Liver (tissue), 10 donors: ENCODE measurements at places on chromosomes 1 and 21.
A peak's percentile ranks its signal among the peaks of the same experiment; 100 is the strongest.

- DNase-seq = no peak
Measured at GRCh38 chr1:225517221-225517620, 89.4 kb upstream of the LBR start.

DNA sequence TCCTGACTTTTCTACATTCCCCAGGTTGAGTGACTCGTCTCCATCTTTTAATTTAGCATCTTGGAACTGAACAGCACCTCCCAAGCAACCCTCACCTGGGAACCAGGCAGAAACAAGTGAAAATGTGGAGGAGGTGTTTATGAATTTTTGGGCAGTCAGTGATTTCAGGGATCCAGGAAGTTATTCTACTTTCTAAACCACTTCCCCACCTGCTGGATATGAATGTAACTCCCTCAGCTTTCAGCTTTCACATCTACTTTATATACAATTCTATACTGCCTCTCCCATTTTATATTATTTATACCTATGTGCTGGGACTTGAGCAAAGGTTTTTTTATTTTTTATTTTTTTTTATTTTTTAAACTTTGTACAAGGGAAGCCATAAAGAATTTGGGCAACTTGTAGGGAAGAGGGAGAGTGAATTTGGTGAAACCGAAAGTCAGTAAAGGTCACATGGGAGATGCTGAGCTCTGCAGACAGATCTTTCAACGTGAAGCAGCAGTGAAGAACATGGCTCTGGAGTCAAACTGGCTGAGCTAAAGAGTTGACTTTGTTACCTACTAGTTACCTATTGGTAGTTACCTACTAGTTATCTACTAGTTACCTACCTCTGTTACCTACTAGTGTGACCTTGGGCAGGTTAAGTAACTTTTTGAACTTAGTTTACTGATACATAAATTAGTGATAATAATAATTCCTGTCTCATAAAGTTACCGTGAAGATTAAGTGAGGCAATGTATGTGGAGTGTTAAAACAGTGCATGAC is 45.5 kb downstream of the DDR2 start:
- no peak for DNase-seq

GRCh38 chr21:45363921-45364467 is 41.0 kb upstream of the COL18A1 start:
- no peak for DNase-seq

DNA sequence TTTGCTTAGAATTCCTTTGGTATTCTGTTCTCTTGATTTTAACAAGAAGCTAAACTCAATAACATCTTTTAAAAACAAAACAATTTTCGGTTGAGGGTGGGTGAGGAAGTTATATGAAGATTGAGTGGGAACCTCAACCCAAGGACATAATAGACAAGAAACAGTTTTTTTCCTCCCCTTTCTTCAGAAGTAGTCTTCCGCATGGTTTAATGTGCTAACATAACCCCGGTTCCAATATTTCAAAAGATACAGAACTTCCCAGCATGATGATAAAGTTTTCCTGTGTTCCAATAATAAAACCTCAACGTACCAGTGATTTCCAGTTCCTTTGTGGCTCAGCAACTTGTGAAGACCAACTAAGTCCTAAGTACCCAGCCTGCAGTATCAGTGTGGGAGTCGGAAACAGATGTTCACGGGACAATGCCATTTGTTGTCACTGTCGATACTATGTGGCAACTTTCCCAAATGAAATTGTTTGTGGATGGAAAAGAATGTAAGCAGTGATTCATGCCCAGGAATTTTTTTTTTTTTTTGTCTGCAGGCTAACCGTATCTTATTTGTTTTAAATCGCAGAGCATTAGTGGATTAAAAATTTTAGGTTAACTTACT is 48.5 kb downstream of the NR5A2 start:
- DNase-seq = no peak

DNA sequence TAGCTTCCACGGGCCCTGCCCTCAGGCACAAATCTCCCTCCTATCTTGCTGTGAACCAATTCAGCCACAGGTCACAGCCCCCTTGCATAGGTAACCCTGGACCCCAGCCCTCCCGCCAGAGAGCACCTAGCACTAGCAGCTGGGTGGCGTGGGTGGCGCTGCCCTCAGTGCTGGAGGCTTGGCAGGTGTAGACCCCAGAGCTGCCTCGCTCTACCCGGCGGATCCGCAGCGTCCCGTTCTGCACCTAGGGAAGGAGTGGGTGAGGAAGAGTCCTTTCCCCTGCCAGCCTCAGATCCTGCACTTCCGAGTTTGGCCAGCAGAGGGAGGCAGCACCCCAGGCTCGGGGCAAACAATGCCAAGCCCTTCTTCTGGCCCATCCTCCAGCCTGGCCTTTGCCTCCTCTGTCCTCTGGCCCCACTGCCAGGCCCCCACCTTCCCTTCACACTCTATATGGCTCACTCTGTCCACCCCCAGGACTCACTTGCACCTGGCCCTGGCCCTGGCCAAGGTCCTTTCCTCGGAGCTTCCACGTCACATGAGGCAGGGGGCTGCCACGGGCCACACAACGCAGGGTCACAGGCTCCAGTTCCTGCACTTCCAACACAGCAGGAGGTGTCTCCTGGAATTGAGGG is 9.0 kb downstream of the IGSF9 start:
- DNase-seq = peak; percentile 90

DNA sequence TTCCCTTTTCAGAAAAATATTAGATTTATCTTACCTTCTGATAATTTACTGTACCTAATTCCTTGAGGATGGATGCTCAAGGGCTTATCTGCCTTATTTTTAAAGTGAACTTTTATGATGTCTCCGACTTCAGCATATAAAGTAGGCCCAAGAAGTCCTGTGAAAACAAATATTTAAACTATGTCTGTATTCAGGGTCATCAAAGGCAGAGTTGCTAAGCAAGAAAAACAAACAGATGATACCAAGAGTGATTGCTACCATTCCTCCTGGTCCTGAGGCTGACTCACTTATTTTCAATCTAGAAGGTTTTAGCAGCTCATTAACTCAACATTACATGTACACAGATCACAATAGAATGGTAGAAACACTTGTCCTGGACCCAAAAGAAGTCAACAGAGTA is 14.1 kb downstream of the F5 start:
- no peak for DNase-seq

GRCh38 chr1:59366346-59366745 is 69.5 kb downstream of the FGGY start:
- DNase-seq = no peak

DNA sequence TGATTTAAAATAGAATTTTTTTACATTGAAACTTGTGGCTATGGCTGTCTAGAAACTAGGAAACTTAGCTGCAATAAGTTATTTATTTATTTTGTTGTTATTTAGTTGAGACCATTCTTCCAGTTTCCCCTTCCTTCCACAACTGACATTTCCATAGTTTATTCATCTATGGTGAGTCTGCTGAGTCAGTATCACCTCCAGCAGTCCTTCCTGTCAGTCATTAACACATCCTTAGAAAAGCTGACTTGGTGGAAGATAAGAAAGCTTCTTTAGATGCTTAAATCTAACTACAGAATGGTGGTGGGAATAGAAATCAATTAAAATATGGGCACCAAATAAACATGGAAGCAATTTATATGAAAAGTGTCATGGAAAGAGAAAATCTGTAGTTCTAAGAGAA is 714.0 kb downstream of the RWDD3 start:
- DNase-seq = no peak

DNA sequence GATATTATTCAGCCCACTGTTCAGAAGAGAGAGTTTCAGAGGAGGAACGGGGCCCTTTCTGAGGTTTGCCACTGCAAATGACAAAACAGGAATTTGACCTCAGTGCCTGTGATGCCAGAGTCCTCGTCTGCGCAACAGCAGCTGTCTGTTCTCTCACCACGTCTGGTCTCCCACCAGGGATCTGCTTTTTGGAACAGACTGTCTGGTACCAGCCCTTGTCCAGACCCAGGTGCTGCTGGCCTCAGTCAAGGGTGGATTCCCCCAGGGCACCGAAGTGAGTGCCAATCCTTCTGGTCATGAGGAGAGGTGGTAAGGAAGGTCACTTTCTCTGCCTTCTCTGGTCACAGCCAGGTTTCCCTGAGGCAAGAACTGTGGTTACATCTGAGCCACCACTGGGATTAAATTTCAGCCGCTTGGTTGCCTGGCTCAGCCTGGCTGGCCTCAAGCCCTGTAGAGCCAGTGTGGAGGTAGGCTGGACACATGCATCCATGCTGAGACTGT is 2.3 kb upstream of the BCAN start:
- no peak for DNase-seq

GRCh38 chr1:186683652-186684410 is 3.6 kb upstream of the PTGS2 start:
- DNase-seq = no peak

DNA sequence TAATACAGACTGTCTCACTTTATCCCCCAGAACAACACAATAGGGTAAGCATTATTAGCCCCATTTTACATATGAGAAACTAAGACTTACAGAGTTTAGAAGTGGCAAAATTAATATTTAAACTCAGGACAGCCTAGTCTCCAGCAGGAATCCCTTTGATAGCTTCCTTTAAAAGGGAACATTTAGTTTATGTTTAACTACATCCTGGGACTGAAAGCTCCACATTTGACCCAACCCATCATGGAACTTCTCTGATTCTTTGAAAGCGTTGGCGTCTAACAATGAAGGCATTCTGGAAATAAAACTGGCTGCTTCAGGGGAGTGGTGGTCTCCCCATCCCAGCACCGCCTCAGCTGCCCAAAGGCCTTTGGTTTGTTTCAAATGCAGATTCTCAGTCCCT is 250.6 kb upstream of the NFIA start:
- no peak for DNase-seq

DNA sequence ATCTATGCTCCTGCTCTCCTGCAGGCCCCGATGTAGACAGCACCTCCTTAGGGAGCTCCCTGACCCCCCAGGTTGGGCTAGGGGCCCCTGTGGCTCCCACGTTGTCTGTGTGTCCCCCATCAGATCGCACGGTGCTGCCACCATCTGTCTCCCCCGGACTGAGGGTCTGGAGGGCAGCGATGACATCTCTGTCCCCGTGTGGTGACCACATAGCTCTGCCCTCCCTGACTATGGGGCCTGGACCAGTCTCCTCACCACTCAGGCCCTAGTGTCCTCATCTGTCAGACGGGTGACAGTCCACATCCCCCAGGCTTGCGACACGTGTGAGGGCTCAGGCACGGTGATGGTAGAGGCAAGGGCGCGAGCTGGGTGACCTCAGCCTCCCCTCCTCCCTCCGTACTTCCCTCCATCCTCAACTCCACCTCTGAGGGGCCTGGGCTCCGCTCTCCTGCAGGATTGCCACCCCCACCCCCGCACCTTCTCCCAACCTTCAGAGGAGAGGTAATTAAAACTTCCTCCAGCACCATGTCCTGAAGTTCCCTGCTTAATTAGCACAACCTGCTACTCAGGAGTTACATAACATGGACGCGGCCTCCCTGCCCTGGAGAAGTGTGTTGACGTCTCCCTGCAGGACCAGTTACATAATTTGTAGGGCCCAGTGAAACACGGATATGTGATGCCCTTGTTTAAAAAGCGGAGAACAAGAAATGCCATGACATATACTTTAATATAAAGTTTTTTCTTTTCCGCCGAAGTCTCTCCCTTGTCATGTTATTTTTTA is 288.2 kb downstream of the PTPRU start:
- DNase-seq = peak; percentile 10

DNA sequence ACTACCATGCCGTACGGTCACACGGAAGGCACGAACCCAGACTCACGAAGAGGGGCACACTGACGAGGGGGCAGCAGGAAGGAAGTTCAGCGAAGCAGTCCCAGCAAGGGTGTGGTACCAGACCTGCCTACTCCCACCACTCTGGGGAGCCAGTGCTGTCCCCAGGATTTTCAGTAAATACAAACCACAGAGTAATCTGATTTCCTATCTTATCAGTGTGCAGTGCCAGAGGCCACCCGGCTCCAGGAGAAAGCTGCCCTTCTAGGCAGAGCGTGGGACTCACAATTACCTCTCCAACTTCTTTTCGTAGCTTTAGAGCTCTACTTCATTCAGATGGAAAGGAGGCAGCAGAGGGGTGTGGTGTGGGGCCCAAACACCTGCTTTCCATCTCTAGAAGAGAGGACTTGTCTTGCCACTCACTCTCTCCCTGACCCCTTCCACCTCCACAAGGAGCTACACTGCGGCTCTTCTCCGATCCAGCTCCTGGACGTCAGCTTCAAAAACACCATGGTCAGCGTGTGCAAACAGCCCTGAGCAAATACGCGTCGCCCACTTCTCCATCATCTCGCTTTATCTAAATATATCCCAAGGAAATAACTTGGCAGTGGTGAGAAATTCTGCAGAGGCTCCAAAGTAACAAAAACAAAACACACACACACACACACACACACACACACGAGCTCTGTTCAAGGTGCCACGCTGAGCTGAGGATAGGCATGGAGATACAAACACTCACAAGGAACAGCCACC is 98.5 kb downstream of the MRPL37 start:
- DNase-seq = no peak

GRCh38 chr1:11482701-11483479 is 3.9 kb downstream of the DISP3 start:
- DNase-seq = no peak

- DNase-seq = no peak
Measured at GRCh38 chr1:209552406-209553264, 30.9 kb upstream of the CAMK1G start.

DNA sequence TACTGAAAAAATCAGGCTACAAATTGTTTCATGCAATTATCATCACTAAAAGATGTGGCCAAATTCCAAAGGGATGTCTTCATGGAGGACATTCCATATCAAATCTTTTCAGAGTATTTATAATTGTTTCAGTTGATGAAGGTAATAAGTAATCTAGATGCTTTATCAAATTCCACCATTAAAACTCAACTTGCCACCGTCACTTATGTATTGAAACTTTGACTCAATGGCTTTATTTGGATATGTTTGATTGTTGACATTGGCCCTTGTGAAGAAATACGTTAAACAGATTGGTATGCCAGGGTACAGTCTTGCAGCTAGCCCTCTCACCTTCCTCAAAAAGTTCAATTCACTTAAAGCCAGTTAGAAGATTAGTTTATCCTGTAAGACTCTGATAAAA is 32.2 kb upstream of the PALMD start:
- no peak for DNase-seq

- no peak for DNase-seq
Measured at GRCh38 chr1:100387657-100388350, 35.5 kb downstream of the CDC14A start.

DNA sequence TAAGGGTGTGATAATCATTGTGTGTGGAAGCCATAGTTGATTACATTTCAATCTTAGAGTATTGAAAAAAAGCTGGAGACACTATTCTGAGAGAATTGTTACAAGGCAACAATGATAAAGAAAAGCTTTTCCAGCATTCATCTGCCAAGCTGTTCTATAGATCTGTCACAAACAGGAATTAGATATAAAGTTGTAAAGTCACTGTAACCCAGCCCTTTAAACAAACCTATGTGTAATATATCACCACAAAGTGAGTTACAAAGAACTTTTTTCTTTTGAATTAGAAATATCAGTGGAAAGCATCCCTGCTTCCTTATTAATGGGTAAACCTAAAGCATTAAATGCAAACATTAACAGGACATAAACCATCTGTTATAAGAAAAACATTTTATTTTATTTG is 55.4 kb downstream of the RPAP2 start:
- no peak for DNase-seq

GRCh38 chr1:67019121-67019520 is 34.8 kb downstream of the SLC35D1 start:
- no peak for DNase-seq

GRCh38 chr1:158286487-158286886 is 3.2 kb upstream of the CD1C start:
- no peak for DNase-seq

GRCh38 chr21:30058928-30059327 is 107.7 kb downstream of the CLDN17 start:
- no peak for DNase-seq

GRCh38 chr1:109454497-109455133 is 11.7 kb upstream of the SYPL2 start:
- DNase-seq = no peak

- DNase-seq = no peak
Measured at GRCh38 chr1:209686322-209686721, 11.1 kb downstream of the G0S2 start.
